ENCODE measurements at places on chromosomes 2 and 18.

DNA sequence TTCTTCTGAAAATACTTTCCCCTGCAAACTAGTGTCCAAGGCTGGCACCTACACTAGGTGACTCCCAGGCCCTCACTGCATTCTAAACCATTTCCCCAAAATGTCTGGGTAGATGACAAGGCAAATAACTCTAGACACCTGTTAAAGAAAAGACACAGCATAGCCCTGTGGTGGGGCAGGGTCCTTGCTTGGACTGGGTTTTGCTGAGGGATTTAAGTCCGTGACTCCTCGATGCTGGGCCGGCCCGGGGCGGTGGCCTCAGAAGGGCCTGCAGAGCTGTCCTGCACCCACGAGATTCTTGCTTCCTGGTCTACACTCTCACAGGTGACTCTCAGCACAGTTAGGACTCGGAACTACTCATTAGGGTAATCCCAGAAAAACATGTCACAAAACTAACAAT is 55.2 kb downstream of the MBP start:
- H3K4me3 ChIP-seq: no peak overlapping the region
- peaks cover 91% of the 10 kb centered on the region for H3K4me1 ChIP-seq
- H3K27ac ChIP-seq: peak overlapping the region; percentile 91
- DNase-seq: no peak

- no peak for DNase-seq
- H3K4me3 ChIP-seq: no peak overlapping the region
- H3K36me3 ChIP-seq: no peaks in the 10 kb centered on the region
- no peak overlapping the region for H3K27ac ChIP-seq
Measured at GRCh38 chr2:155418753-155419152, 720.3 kb downstream of the KCNJ3 start.

DNA sequence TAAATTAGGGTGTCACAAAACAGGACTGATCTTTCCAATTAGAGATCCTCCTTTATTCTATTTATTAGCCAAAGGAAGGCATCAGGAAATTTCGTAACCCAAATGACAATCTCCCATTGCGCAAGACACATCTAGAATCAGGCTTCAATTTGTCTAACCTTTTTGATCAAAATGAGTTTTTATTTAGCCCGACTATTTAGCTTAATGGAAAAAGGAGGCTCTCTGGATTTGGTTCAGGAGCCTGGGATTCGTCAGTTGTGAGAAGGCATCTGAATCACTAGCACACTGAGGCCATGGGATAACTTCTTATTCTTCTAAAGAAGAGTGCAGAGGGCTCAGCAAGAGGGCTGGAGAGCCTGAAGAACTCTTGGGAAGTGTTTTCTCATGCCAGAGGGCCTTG is 332.1 kb upstream of the ETAA1 start:
- H3K4me3 ChIP-seq: no peak overlapping the region
- no peaks in the 10 kb centered on the region for H3K27me3 ChIP-seq
- DNase-seq: no peak

GRCh38 chr2:69437751-69438154 is 518 bp upstream of the NFU1 start:
- no peaks in the 10 kb centered on the region for H3K27me3 ChIP-seq
- peaks cover 9% of the 10 kb centered on the region for H3K36me3 ChIP-seq
- H3K27ac ChIP-seq: peak overlapping the region; percentile 94
- H3K4me3 ChIP-seq: peak overlapping the region; percentile 83
- H3K4me1 ChIP-seq: peaks cover 34% of the 10 kb centered on the region

GRCh38 chr2:180254872-180255271 is 247.8 kb upstream of the CWC22 start:
- H3K27ac ChIP-seq: no peak overlapping the region
- no peak overlapping the region for H3K4me3 ChIP-seq
- peaks cover 2% of the 10 kb centered on the region for H3K36me3 ChIP-seq
- no peak for DNase-seq

DNA sequence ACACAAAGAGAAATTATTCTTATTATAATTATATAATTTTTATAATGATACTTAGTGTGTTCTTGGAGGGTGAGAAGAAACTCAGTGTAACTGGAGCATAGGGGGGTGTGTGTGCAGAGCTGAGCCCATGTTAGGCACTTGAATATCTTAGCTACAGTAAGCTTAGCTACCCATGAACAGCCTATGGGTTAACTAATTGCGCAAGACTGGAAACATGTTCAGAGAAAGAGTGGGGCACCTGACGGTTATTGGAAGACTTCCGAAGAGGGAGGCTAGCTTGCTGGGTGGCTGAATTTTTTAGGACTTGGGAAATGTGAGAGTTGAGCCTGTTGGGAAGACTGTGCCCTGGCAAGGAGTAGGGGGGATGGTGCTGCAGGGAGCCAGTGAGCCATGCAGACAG is 229.2 kb downstream of the SLC4A3 start:
- no peaks in the 10 kb centered on the region for H3K4me1 ChIP-seq
- H3K27me3 ChIP-seq: peaks cover 25% of the 10 kb centered on the region
- no peak overlapping the region for H3K4me3 ChIP-seq
- no peak overlapping the region for H3K27ac ChIP-seq

DNA sequence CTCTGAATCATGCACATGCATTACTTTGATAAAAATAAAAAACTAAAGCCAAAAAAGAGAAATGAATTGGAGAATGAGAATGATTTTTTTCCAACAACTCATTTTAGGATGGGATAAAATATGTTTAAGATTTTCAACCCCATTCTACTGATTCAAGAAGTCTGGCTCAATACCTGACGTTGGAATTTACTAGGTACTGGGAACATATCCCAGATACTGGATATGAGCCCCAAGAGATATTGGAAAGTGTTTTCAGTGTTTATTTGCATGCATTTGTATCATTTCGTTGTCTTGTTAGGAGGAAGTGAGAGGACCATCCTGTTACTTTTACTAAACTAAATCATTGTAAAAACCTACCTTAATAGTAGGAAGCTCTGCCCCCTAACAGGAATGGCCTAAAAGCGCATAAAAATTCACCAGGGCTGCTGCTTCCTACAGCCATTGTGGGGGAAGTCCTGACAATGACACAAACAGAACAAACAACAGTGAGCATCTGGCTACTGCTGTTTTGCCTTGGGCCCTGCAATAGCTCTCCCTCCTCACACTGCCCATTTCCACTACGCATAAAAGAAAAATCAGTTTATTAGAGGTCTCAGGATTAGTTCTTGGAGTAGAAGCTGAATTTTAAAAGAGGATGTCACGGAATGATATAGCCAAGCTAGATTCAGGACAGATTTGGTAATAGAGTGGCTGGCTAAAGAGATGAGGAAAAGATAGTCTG is 35.2 kb downstream of the ANKAR start:
- no peak overlapping the region for H3K4me3 ChIP-seq
- DNase-seq: no peak
- H3K4me1 ChIP-seq: no peaks in the 10 kb centered on the region
- H3K36me3 ChIP-seq: peaks cover 6% of the 10 kb centered on the region

GRCh38 chr18:60411715-60412114 is 39.1 kb upstream of the MC4R start:
- no peak for DNase-seq
- no peaks in the 10 kb centered on the region for H3K36me3 ChIP-seq
- H3K4me3 ChIP-seq: no peak overlapping the region
- H3K27ac ChIP-seq: no peak overlapping the region
- H3K4me1 ChIP-seq: no peaks in the 10 kb centered on the region
- H3K27me3 ChIP-seq: no peaks in the 10 kb centered on the region

All from central memory CD8-positive, alpha-beta T cell (primary cell).